CD8-positive, alpha-beta memory T cell (primary cell): ENCODE measurements at places on chromosomes 16 and 17.
A peak's percentile ranks its signal among the peaks of the same experiment; 100 is the strongest.

GRCh38 chr16:81873843-81874752 lies 95.0 kb downstream of the PLCG2 start:
- no peaks in the 10 kb centered on the region for H3K4me1 ChIP-seq
- H3K4me3 ChIP-seq: no peak overlapping the region
- no peaks in the 10 kb centered on the region for H3K27me3 ChIP-seq
- H3K27ac ChIP-seq: no peak overlapping the region

DNA sequence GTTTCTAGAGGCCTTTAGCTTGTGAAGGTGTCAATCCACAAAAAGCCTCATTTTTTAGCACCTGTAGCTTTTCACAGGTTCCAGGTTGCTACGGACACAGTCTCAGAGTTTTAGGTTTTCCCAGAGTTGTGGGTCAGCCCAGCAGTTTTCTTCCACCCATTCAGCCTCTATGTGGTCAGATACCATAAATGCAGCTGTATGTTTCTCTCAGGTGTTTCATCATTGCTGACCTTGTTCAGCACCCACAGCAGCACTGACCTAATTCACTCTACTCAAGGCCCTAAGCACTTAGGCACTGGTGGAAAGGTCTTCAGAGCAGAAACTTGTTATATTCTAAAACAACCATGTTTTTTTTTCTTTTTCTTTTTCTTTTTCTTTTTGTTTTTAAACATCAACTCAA lies 15.0 kb upstream of the SPACA3 start:
- H3K4me3 ChIP-seq: no peak overlapping the region
- H3K27ac ChIP-seq: no peak overlapping the region
- H3K4me1 ChIP-seq: no peaks in the 10 kb centered on the region

GRCh38 chr16:70700101-70701020 lies 14.5 kb upstream of the MTSS2 start:
- H3K36me3 ChIP-seq: no peaks in the 10 kb centered on the region
- no peaks in the 10 kb centered on the region for H3K27me3 ChIP-seq
- H3K4me1 ChIP-seq: peaks cover 20% of the 10 kb centered on the region

- H3K36me3 ChIP-seq: no peaks in the 10 kb centered on the region
- no peaks in the 10 kb centered on the region for H3K27me3 ChIP-seq
- H3K4me3 ChIP-seq: no peak overlapping the region
- no peak overlapping the region for H3K27ac ChIP-seq
- no peaks in the 10 kb centered on the region for H3K4me1 ChIP-seq
Observed at GRCh38 chr17:40293363-40293762, 5.7 kb downstream of the CDC6 start.

DNA sequence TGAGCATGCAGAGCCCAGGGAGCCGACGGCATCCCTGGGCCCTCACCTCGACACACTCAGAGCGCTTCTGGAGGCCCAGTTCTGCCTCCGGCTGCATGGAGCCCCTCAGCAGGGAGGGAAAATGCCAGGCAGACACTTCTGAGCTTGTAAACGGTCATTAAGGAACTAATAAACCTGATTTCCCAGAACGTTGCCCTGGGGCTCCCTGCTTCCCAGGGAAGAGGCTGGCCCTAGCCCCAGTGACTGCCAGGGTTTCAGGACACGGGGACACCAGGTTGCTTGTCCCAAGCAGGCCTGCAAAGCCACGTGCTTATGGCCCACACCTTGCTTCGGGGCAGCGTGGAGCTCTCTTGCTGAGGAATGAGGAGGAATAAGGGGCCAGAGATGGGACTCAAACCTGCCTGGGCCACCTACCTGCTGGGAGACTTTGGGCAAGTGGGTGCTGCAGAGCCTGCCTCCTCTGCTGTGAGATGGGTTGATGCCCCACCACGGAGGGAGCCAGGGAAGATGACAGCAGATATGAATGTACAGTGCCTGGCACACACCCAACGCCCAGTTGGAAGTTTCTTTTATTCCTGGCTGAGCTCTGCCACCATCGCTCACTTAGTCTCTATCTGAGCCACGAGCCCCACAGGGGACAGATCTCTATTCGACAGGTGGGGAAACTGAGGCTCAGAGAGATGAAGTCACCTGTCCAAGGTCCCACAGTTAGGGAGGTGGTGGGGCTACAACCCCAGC lies 5.4 kb downstream of the RHBDF2 start:
- H3K36me3 ChIP-seq: no peaks in the 10 kb centered on the region
- H3K4me3 ChIP-seq: no peak overlapping the region
- no peak overlapping the region for H3K27ac ChIP-seq
- H3K4me1 ChIP-seq: peaks cover 68% of the 10 kb centered on the region
- no peaks in the 10 kb centered on the region for H3K27me3 ChIP-seq
- DNase-seq: no peak

GRCh38 chr16:49275050-49275730 lies 6.4 kb downstream of the CBLN1 start:
- peaks cover 16% of the 10 kb centered on the region for H3K27me3 ChIP-seq
- H3K4me3 ChIP-seq: no peak overlapping the region
- no peaks in the 10 kb centered on the region for H3K36me3 ChIP-seq
- no peak for DNase-seq
- H3K4me1 ChIP-seq: no peaks in the 10 kb centered on the region
- no peak overlapping the region for H3K27ac ChIP-seq

- H3K27ac ChIP-seq: no peak overlapping the region
- no peaks in the 10 kb centered on the region for H3K27me3 ChIP-seq
- H3K4me1 ChIP-seq: no peaks in the 10 kb centered on the region
Observed at GRCh38 chr17:63685041-63685440, 14.9 kb downstream of the LIMD2 start.

GRCh38 chr16:51526621-51527020 lies 375.6 kb upstream of the SALL1 start:
- H3K27me3 ChIP-seq: no peaks in the 10 kb centered on the region
- H3K36me3 ChIP-seq: no peaks in the 10 kb centered on the region
- H3K4me3 ChIP-seq: no peak overlapping the region
- DNase-seq: no peak

GRCh38 chr17:7021993-7022778 lies 664 bp upstream of the BCL6B start:
- H3K36me3 ChIP-seq: no peaks in the 10 kb centered on the region
- H3K4me3 ChIP-seq: peak overlapping the region; percentile 42
- DNase-seq: peak; percentile 74
- no peaks in the 10 kb centered on the region for H3K27me3 ChIP-seq
- no peak overlapping the region for H3K27ac ChIP-seq

DNA sequence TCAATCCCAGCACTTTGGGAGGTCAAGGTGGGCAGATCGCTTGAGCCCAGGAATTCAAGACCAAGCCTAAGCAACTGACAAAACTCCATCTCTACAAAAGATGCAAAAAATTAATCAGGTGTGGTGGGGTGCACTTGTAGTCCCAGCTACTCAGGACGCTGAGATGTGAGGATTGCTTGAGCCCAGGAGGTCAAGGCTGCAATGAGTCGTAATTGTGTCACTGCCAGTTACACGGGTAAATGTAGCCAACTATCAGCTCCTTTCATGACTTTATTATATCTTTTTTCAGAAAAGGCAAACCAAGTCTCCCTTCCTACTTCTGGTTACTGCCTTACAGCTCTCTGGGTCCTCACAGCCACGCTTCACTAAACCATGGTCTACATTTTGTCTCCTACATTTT lies 4.0 kb downstream of the SDF2 start:
- no peak overlapping the region for H3K4me3 ChIP-seq
- peaks cover 17% of the 10 kb centered on the region for H3K4me1 ChIP-seq
- H3K27me3 ChIP-seq: no peaks in the 10 kb centered on the region
- DNase-seq: no peak

DNA sequence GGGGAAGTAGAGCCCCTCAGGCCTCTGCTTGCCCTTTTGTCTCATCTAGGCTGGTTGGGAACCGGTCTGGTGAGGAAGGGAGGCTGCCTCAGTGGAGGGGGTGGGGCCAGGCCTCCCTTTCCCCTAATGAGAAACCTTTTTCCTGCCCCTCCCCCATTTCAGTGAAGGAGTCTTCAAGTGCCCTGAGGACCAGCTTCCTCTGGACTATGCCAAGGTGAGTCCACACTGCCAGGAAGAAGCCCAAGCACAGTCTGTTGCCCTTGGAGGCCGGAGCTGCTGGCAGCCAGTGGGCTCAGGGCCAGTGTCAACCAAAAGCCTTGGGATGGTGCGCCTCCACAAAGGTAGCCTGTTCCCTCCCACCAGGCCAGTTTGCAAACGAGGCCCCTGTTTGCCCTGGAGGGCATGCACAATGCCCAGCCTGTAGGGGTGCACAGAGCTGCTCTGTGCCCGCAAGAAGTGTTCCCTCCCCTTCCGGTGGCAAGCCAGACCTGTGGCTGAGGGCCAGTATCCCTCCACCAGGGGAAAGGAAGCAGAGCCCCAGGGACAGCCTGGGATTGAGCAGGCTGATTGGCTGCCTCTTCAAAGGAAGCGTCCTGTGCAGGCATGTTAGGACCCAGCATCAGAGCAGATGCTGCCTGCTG lies 3.4 kb downstream of the TRAF4 start:
- no peaks in the 10 kb centered on the region for H3K36me3 ChIP-seq
- no peak overlapping the region for H3K27ac ChIP-seq
- DNase-seq: no peak
- no peak overlapping the region for H3K4me3 ChIP-seq
- H3K27me3 ChIP-seq: no peaks in the 10 kb centered on the region
- peaks cover 36% of the 10 kb centered on the region for H3K4me1 ChIP-seq

DNA sequence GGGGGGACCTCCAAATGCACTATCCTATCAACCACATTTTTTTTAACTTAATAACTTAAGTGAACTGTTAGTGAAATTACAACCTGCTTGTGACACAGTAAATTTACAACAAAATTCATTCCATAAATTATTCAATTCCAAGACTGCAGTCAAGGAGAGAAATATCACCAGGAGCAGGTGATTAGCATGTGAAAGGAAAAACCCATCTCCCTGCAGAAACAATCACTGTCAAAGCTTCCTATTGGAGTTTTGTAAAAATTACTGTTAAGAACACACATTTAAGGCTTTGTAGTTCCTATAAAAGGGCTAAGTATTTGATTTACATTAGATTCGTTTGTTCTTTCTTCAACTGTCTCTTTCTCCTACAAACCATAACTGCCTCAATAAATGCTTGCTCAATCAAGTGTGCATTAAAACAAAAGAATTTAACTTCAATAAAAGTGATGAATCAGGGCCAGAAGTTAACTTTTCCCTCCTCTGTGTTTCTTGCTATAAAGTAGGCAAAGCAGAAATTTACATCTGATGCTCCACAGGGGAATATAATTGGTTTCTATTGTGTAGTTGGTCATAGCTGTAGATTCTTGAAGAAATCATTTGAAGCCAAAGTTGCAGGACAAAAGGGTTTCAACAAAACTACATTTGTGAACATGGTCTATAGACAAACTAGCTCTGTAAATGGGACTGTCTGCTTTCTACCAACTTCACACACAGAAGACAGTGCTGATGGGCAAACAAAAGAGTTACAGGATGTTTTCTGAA lies 195.1 kb upstream of the PSMD7 start:
- H3K27ac ChIP-seq: no peak overlapping the region
- no peak overlapping the region for H3K4me3 ChIP-seq
- H3K4me1 ChIP-seq: no peaks in the 10 kb centered on the region
- DNase-seq: no peak
- no peaks in the 10 kb centered on the region for H3K27me3 ChIP-seq

DNA sequence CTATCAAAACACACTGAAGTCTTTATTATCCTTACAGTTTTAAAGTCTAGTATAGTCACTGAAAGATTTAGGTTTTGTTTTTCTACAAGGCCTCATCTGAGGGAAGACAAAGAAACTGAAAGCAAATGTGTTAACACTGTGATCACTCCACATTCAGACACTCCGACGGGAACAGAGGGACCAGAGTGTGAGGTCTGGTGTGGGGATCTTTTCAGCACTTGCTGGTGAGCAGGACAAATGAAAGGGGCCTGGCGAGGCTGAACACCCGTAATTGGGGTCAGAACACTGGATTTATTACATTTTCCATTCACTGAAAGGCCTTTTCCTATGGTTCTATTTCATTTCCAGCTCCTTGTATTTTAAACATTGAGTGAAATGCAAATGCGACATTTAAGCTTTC lies 910.5 kb downstream of the CDH11 start:
- H3K36me3 ChIP-seq: no peaks in the 10 kb centered on the region
- H3K27ac ChIP-seq: no peak overlapping the region
- H3K4me1 ChIP-seq: no peaks in the 10 kb centered on the region
- no peak for DNase-seq

- H3K27ac ChIP-seq: no peak overlapping the region
- H3K36me3 ChIP-seq: no peaks in the 10 kb centered on the region
- H3K27me3 ChIP-seq: no peaks in the 10 kb centered on the region
- no peaks in the 10 kb centered on the region for H3K4me1 ChIP-seq
Observed at GRCh38 chr16:86901483-86901882, 323.1 kb downstream of the FOXL1 start.

GRCh38 chr16:9047689-9048301 lies 43.6 kb upstream of the HAPSTR1 start:
- H3K4me1 ChIP-seq: no peaks in the 10 kb centered on the region
- H3K4me3 ChIP-seq: no peak overlapping the region
- H3K36me3 ChIP-seq: no peaks in the 10 kb centered on the region
- H3K27me3 ChIP-seq: no peaks in the 10 kb centered on the region

DNA sequence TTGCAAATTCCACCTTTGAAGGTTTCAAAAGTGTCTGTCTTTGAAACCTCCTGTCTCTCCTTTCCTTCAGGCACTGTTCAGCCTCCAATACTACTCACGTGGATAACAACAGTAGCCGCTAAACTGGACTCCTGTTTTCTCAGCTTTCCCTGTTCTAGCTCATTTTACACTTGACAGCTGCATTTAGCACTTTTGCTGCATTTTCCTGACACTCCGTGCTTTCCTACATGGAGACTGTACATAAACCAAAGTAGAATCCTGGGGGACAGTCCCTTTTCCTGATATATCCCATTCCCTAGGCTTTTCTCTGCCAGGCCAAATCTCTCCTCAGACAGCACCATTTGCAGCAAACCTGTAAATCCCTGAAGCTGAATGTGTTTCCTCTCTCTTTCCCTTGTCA lies 3.6 kb downstream of the CCL5 start:
- H3K36me3 ChIP-seq: no peaks in the 10 kb centered on the region
- DNase-seq: no peak
- H3K27me3 ChIP-seq: no peaks in the 10 kb centered on the region
- peaks cover 35% of the 10 kb centered on the region for H3K4me1 ChIP-seq
- peak overlapping the region; percentile 40 for H3K27ac ChIP-seq
- H3K4me3 ChIP-seq: peak overlapping the region; percentile 53

- no peak for DNase-seq
- peaks cover 9% of the 10 kb centered on the region for H3K4me1 ChIP-seq
- H3K27me3 ChIP-seq: no peaks in the 10 kb centered on the region
- peak overlapping the region; percentile 41 for H3K27ac ChIP-seq
- H3K4me3 ChIP-seq: no peak overlapping the region
Observed at GRCh38 chr17:16027708-16028584, 28.3 kb downstream of the TTC19 start.

DNA sequence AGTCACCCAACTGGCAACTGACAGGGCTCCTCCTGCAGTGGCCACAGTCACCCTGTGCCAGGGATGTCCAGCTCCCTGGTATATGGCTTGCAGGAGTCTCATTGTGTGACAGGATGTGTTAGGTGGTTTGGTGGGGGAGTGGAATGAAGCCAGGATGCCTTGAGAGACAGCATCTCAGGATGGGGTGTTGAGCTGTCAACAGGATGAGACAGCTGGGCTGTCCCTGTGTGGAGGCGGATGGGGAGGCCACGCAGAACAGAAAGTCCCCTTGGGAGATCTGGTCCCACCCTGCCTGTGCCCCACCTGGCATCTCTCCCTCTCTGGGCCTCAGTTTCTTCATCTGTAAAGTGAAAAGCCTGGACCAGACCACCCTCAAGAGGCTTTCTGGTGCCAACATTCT lies 9.5 kb upstream of the ZNF469 start:
- H3K36me3 ChIP-seq: no peaks in the 10 kb centered on the region
- no peak overlapping the region for H3K4me3 ChIP-seq
- no peaks in the 10 kb centered on the region for H3K4me1 ChIP-seq
- no peak overlapping the region for H3K27ac ChIP-seq
- no peak for DNase-seq

- DNase-seq: no peak
- no peaks in the 10 kb centered on the region for H3K27me3 ChIP-seq
- no peak overlapping the region for H3K27ac ChIP-seq
Observed at GRCh38 chr16:48378836-48379235, 6.4 kb downstream of the SIAH1 start.
